ENCODE measurements at places on chromosomes 4 and X.

DNA sequence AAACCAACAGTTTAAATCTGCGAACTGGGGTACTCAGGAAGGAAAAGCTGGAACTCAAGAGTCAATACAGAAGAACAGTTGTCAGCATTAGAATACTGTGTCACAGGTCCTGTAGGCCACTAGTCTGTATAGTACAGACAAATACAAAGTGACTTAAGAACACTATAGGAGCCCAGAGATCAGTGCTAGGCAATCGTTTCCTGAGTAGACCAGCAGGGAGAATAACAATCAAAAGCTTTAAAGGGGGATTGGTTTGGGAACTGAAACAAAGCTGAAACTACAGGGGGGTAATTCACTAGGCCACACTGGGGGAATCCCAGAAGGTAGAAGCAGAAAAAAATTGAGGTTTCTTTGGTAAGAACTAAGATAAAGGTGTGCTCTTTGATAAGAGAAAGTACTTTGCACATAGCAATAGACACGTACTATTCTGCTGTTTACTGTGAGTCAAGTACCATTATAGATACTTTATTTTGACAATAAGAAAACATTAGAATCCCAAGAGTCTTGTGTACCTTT is 339.7 kb downstream of the PCDH19 start:
- H3K27me3 ChIP-seq, result no peaks in the 10 kb centered on the region
- no peak overlapping the region for H3K4me3 ChIP-seq
- no peak overlapping the region for H3K27ac ChIP-seq
- ATAC-seq, result no peak
- no peaks in the 10 kb centered on the region for H3K4me1 ChIP-seq
- H3K36me3 ChIP-seq, result no peaks in the 10 kb centered on the region

DNA sequence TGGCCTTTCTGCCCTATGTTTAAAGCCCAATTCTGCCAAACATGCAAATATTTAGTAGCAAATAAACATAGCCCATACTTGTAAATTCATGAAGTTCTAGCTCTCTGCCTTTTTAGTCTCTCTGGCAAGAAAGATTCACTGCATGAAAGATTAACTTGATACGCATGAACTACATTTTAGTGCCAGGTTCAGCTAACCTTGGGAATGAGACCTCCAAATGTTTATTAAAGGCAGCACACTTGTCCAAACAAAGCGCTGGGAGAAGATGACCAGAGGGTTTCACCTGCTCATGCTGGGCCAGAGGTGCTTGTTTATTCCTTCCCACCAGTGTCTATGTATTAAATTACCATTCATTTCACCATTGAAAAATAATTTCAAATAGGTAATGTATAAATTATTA is 44.5 kb upstream of the IL1RAPL1 start:
- H3K36me3 ChIP-seq, result no peaks in the 10 kb centered on the region
- H3K27me3 ChIP-seq, result no peaks in the 10 kb centered on the region
- no peaks in the 10 kb centered on the region for H3K4me1 ChIP-seq

- peaks cover 56% of the 10 kb centered on the region for H3K4me1 ChIP-seq
- ATAC-seq, result no peak
- no peak overlapping the region for H3K27ac ChIP-seq
- no peaks in the 10 kb centered on the region for H3K36me3 ChIP-seq
- no peak overlapping the region for H3K4me3 ChIP-seq
- H3K27me3 ChIP-seq, result no peaks in the 10 kb centered on the region
Measured at GRCh38 chr4:3201718-3202702, 46.9 kb upstream of the MSANTD1 start.

GRCh38 chrX:85992811-85993229 is 54.5 kb downstream of the CHM start:
- H3K4me3 ChIP-seq, result no peak overlapping the region
- no peaks in the 10 kb centered on the region for H3K36me3 ChIP-seq
- no peak overlapping the region for H3K27ac ChIP-seq
- no peaks in the 10 kb centered on the region for H3K4me1 ChIP-seq
- no peaks in the 10 kb centered on the region for H3K27me3 ChIP-seq

DNA sequence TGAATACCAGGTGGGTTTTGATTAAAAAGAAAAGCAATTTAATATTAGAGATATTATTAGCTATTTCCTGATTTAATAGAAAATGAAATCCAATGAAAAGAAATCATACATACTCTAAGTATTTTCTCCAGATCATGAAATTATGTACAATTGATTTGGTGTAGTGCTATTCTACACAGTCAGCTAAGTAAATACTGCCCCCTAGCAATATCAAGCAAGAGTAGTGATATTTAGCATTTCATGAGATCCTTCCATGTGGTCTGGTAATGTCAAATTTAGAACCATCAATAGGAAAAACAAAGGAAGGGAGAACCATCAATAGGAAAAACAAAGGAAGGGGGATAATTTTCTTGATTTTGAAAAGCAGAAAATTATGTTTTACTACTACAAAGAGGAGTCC is 114.6 kb downstream of the TBCK start:
- no peaks in the 10 kb centered on the region for H3K27me3 ChIP-seq
- no peaks in the 10 kb centered on the region for H3K4me1 ChIP-seq
- H3K36me3 ChIP-seq, result no peaks in the 10 kb centered on the region
- H3K27ac ChIP-seq, result no peak overlapping the region

All from gastroesophageal sphincter (tissue), 4 donors.